ENCODE measurements at places on chromosomes 5 and 9.

- DNase-seq = peak; percentile 79
These were observed 9.1 kb downstream of the MAN1B1 start for GRCh38 chr9:137095664-137096517.

DNA sequence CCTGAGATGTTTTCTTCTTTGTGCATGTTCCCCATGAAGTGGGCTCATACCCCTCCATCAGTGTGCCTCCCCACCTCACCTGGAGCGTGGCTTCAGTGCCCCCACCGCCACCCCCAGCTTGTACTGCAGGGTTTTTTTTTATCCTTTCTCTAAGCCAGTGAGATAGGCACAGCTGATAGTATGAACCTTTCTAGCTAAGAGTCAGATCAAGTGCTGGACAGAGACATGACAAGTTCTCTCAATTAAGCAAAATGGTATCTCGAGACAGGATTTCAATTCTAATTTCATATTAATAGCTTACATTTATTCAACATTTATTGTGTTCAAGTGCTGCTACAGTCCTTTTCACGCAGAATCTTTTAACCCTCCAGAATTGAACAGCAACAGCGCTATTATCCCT is 55.7 kb downstream of the NDFIP1 start:
- DNase-seq = no peak

- DNase-seq = no peak
These were observed 36.0 kb downstream of the EQTN start for GRCh38 chr9:27260789-27261516.

- DNase-seq = no peak
These were observed 77.1 kb downstream of the PPARGC1B start for GRCh38 chr5:149807176-149807575.

DNA sequence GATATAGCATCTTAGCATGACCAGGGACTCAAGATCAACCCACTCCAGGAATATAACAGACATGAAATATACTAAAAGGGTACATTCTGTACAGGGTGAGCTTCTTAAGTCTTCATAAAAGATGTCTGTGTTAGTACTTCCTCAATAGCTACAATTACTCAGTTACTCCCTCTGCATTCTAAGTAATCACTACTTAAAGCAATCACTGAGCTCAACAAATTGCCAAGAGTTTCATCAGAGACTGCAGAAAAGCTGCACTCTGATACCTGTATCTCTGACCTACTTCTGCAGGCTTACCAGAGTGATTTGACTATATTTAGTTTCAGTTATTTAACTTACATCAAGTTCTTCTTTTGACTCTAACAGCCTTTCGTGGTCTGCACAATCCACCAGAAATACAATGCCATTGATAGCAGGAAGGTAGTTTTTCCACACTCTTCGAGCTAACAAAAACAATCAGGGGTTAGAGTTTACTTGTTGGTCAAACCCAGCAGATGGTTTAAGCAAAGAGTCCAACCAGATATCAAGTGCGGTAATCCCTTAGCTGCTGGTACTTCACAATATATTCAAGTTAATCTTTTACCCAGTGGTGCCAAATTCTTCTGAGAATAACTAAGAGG is 23.3 kb downstream of the SAR1B start:
- no peak for DNase-seq

- no peak for DNase-seq
These were observed 28.1 kb upstream of the SH3PXD2B start for GRCh38 chr5:172482156-172483020.

DNA sequence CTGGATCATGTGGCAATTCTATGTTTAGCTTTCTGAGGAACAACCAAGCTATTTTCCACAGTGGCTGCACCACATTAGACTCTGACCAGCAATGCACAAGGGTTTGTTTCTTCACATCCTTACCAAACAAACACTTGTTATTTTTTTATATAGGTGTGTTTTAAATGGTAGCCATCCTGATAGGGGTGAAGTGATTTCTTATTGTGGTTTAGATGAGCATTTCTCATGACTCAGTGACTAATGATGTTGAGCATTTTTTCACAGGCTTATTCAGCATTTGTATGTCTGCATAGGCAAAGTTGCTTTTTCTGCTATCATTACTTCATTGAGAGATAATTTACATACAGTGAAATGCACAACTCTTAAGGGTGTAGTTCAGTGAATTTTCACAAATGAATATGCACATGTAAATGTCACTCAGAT is 36.0 kb downstream of the ANKRD33B start:
- no peak for DNase-seq

DNA sequence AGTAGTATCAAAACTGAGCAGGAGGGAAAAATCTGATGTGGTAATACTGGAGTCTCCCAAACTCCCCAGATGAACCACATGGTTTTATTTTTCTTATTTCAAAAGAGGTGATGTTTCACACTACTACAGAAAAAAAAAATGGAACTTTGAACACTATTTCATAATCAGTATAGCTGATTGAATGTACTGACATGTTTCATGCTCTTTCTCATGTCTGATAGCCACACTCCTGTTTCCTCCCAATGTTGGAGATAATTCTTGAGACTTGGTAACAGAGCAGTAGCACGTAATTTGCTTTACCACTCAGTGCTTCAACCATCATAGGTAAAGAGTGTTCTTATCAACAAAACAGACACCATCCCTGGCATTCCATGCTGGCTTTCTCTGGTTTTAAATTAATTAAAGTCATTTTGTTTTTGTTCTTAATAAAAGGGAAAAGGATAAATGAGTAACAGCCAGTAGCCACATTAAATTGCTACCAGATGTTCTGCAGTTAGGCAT is 85.2 kb downstream of the MUSK start:
- no peak for DNase-seq

Measured in T-helper 17 cell (primary cell).